ENCODE measurements at places on chromosomes 16 and 17.

- DNase-seq: no peak
Observed at GRCh38 chr17:35596530-35597233, 9.6 kb downstream of the AP2B1 start.

- DNase-seq: no peak
Observed at GRCh38 chr16:68707340-68708152, 29.5 kb upstream of the CDH1 start.

DNA sequence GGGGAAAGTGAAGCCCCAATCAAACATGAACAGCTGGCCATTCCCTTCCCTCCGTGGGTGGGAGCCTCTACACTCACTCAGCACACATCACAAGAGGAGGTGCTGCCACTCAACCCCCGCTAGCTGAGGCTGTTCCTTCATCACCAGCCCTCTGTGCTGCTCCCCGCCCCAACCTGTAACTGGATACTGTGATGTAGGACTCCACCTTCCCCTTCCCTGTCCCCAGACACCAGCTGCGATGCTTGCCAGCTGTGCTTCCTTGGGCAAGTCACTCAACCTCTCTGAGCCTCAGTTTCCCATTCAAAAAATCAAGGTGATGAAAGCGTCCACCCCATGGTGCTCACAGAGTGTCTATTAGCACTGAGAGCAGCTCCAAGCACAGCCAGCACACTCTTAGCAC, 273.2 kb downstream of the MRTFB start:
- no peak for DNase-seq

- DNase-seq: no peak
Observed at GRCh38 chr16:11737713-11738112, 4.9 kb downstream of the TXNDC11 start.

DNA sequence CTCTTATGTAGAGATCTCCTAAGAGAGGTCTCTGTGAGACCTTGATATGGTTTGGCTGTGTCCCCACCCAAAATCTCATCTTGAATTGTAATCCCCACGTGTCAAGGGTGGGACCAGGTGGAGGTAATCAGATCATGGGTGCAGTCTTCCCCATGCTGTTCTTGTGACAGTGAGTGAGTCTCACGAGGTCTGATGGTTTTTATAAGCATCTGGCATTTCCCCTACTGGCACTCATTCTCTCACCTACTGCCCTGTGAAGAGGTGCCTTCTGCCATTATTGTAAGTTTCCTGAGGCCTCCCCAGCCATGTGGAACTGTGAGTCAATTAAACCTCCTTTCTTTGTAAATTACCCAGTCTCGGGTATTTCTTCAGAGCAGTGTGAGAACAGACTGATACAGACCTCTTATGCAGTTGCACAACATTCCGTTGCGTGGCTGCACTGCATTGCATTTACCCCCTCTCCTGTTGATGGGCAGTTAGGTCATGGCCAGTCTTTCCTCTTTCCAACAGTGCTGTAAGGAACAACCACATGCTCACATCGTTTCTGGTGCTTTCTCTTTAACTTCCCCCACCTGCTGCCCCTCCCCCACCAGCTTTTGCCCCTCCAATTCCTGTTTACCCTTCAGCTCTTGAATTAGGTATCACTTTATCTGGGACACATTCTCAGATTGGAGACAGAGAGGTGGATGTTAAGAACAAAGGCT, 43.6 kb upstream of the MED9 start:
- DNase-seq: no peak

DNA sequence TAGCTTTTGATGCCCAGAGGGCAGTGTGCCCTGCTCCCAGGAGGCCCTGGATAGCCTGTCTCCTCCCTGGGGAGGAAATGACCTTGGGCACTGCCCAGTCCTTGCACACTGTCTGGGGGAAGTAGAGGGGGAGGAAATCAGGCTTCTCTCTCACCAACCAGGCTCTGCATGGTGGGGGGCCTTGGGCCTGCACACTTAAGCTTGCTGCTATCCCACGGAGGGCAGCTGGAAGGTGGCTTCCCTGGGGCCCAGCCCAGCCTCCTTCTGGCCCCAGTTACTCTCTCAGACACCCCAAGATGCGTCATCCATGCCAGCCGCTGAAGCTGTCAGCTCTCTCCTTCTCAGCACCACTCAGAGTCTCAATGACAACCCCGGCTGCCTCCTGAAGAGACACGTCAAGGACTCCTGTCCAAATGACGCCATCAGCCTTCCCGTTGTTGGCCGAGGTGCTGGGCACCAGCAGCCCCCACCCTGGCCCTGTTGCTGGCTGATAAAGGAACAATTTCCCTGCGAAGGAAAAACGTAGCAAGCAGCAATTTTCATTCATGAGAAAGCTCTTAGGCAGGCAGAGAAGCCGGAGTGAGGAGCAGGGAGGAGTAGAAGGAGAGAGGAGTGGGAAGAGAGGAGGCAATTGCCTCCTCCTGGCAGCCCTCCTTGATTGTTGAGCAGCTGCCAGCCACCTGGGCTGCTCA, 95.5 kb downstream of the SDK2 start:
- DNase-seq: no peak

GRCh38 chr16:5917436-5918195, 820.0 kb upstream of the EEF2KMT start:
- no peak for DNase-seq

- no peak for DNase-seq
Observed at GRCh38 chr17:20043021-20043420, 33.9 kb downstream of the SPECC1 start.

- DNase-seq: no peak
Observed at GRCh38 chr17:80277751-80278671, 17.4 kb downstream of the RNF213 start.

DNA sequence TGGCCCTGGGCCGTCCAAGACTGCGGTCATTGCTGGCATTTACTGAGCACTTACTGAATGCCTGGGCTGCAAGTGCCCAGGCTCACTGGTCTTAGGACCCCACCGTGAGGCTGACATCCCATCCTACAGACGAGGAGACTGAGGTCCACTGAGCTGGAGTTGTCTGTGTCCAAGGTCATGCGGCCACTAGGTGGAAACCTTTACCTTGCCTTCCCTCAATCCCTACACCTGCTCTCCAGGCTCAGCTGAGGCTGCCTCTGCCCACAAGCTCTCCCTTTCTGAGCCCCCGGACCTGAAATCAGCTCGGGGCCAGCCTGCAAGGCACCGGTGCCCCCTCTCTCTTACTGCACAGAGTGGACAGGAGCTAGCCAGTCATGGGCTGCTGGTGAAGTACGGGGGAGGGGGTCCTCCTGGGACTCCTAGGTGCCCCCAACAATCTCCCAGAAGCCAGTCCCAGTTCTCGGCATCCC, 1.5 kb downstream of the CASKIN1 start:
- DNase-seq: peak; percentile 25

GRCh38 chr16:22754577-22754976, 59.4 kb upstream of the HS3ST2 start:
- no peak for DNase-seq

- no peak for DNase-seq
Observed at GRCh38 chr16:23407436-23408127, 45.4 kb downstream of the COG7 start.

GRCh38 chr17:31480067-31480466, 88.6 kb downstream of the RAB11FIP4 start:
- DNase-seq: no peak

GRCh38 chr17:8849311-8850041, 18.0 kb downstream of the PIK3R6 start:
- DNase-seq: no peak

DNA sequence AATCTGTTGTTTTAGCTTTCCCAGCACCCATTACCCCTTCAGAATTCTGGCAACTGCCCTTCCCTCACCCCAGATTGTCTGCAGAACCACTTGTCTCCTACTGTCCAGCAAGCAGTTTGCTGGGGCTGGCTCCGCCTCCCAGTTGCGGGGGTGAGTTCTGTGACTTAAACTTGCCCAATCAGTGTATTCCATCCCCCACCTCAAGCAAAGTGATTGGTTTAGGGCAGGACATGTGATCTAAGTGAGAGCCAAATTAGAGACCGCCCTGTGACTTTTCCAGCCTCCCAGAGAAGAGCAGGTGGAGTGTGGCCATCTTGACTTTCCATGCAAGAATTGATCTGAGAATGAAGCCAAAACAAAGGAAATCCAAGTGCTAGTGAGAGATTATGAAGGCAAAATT, 22.7 kb upstream of the SRCIN1 start:
- DNase-seq: no peak

GRCh38 chr16:13338044-13338443, 436.6 kb downstream of the SHISA9 start:
- no peak for DNase-seq

DNA sequence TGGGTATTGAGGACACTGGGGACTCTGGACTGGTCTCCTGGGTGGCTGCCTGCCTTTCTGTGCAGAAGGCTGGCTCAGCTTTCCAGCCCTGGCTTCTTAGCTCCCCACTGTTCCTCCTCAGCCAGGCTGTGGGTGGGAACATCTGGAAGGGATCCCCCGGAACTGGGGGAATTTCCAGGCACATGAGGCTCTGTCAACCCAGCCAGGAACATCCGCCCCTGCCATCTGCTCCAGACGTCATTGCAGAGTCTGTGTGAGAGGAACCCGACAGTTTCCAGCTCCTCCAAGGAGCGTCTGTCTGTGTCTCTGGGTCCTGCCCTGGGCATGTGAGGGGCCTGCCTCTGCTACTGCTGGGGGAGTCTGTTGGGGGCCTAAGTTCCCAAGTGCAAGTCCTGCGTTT, 36.2 kb upstream of the CRHR1 start:
- DNase-seq: no peak

DNA sequence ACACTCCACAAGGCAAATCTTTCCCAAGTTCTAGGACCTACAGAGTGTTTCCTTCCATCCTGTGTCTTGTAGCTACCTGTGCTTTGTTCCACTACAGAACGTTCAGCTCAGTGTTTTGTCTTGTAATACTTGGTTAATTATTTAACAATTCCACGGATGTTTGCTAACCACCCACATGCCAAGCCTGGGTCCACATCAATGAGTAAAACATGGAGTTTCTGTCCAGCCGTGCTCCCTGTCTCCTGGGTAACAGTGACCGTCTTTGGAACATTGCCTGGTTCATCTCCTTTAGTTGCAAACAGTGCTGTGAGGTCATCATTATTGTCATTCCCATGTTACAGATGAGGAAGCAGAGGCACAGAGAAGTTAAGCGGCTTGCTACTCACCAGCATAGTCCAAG, 41.3 kb downstream of the IRF8 start:
- no peak for DNase-seq

DNA sequence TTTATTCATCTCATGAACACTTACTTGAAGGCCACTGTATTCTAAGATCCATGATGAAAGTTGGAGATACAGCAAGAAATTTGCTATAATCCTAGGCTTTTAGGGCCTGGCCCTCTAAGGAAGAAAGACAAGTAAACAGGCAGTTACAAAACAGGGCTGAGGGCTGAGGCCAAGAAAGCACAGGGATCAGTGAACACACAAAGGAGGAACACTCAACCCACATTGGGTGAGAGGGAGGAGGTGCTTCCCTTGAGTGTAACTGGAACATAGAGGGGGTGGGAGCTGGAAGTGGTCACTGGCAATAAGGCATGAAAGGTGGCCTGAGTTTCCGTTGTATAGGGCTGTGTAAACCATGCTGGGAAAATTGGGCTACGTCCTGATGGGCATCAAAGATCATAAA, 112.2 kb downstream of the ZNF18 start:
- DNase-seq: no peak
